ENCODE measurements at places on chromosomes 12 and 14.
A peak's percentile ranks its signal among the peaks of the same experiment; 100 is the strongest.

- no peak for DNase-seq
Observed at GRCh38 chr12:104569346-104570173, 112.8 kb downstream of the CHST11 start.

GRCh38 chr14:58747181-58747580 lies 109.4 kb downstream of the DACT1 start:
- peak; percentile 78 for DNase-seq

DNA sequence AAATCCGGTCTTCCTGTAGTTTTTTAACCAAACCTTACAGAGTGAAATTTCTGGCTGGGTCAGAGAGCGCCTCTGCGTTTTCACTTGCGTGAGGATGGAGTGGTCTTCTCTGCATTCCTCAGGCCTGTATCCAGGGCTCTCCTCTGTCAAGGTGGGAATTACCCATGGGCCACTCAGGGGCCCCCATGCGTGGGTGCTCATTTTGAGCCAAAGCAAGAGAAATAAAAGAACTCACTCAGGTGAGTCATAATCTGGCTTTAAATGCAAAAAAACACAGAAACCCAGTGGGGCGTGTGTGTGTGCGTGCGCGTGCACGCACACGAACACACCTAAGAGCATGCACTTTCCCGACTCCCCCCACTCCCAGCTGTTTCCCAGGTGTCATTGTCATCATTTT lies 104.0 kb upstream of the PWP1 start:
- no peak for DNase-seq

- DNase-seq: no peak
Observed at GRCh38 chr12:72281126-72281525, 9.0 kb downstream of the TRHDE start.

GRCh38 chr14:101056446-101056845 lies 152.9 kb upstream of the RTL1 start:
- DNase-seq: no peak

GRCh38 chr12:71335151-71335962 lies 104.2 kb upstream of the LGR5 start:
- DNase-seq: no peak

DNA sequence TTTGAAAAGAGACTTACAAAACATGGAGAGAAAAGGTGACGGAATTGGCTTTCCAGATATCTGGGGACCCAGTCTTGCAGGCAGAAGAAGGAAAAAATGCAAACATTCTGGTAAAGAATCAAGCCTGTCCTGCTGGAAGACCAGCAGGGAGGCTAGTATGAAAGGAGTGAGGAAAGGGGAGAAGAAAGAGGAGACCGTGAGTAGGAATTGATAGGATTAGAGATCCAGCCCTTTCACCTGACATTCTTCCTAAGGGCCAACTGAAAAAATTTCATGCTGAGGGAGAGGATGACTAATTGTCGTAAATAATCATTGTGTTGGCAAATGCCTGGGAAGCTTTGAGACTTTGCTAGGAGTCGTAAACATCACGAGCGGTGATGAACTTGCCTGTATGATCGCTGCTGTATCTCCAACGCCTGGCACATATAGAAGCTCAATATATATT lies 12.1 kb downstream of the BHLHE41 start:
- DNase-seq: no peak

GRCh38 chr12:103547929-103548328 lies 39.1 kb upstream of the STAB2 start:
- DNase-seq: no peak

- peak; percentile 28 for DNase-seq
Observed at GRCh38 chr14:37036669-37037341, 135.6 kb downstream of the SLC25A21 start.

DNA sequence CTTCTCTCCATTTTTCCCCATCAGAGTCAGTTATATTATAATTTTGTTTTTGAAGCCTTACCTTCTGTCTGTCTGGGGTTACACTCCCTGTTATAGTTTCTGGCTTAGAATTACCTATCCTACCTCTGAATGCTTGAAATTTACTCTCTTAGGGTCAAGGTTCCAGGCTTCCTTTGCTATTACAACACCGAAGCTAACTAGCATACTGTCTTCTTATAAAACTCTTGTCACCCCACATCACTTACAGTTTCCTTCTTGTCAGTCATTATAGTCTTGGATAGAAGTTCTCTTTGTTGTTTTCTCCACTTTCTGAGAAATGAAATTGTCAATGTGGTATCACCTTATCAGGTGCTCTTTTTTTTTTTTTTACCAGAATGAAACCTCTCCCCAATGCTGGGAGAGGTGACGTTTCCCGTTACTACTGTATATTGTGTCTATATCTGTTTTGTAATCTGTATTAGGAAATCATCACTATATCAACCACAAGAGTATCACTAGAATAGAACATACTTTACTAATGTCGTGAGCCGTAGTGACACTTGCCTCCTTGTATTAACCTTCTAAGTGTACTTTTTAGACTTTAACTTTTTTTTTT lies 69.2 kb upstream of the PSMA6 start:
- no peak for DNase-seq

DNA sequence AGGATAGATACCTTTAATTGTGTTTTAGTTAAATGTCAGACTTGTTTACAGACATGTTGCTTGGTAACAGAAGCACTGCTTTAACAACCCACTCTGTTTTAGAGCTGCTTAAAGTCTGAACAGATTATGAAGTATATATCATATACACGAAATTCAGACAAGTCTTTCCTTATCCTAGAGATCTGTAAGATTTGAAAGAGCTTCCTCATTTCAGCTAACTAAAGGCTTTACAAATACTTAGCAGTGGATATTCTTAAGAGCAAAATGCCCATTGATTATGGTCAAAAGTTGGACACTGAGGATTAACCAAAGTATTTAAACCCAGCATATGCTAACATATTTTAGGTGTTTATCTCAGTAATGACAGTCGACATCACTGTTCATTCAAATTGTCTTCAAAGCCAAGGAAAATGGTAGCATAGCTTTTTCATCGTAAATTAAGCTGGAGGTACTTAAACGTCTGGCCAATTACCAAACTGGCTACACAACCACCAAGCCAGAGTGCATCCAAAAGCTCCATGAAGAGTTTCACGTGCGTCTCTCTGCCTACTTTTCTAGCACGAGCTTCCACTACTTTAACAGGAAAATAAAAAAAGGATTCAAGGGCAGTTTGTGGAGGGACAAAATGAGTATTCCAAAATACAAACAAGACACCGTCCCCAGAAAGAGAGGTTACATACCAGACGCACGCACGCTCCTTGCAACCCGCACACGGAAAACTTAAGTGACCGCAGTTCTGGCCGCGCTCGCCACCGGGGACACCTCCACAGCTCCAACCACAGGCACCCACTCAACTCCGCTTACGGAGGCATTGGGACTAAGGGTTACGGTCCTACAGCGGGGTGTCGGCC lies 565 bp downstream of the CEP83 start:
- peak; percentile 19 for DNase-seq

DNA sequence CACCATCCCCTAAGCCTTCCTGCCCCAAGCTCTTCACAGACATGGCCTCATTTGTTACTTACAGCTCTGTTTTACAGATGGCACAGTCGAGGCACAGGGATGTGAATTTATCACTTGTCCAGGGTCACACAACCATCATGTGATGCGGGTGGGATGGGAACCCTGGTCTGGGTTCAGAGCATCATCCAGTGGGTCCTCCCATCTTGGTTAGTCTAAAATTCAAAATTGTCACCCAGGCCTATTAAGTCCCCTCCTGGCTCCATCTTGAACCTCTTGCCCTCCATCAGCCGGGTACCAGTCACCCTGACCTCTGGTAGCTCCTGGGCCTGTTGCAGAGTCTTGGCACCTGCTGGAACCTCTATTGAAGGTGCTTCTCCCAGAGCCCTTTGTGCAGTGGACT lies 52.9 kb downstream of the ACACB start:
- DNase-seq: no peak

DNA sequence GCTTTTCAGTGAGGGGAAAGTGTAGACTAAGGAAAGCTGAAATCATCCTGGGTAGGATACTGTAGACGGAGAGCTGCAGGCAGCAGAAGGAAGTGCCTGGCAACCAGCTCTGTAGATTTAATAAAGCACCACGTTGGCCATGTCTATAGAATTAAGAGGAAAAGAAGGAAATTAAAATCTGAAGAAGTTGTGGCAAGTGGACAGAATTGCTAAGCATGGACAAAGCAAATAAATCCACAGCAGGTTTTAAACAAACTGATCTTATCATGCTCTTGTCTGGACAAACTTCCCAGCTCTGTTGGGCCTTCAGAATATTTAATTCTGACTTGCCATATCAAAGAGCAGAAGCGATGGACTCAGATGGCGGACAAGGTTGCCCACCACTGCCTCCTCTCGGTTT lies 27.2 kb upstream of the EVL start:
- no peak for DNase-seq

GRCh38 chr12:16348435-16349130 lies 1.1 kb downstream of the MGST1 start:
- no peak for DNase-seq

- no peak for DNase-seq
Observed at GRCh38 chr12:71878208-71878607, 38.6 kb downstream of the TBC1D15 start.

GRCh38 chr12:92393504-92393903 lies 247.9 kb upstream of the BTG1 start:
- no peak for DNase-seq

DNA sequence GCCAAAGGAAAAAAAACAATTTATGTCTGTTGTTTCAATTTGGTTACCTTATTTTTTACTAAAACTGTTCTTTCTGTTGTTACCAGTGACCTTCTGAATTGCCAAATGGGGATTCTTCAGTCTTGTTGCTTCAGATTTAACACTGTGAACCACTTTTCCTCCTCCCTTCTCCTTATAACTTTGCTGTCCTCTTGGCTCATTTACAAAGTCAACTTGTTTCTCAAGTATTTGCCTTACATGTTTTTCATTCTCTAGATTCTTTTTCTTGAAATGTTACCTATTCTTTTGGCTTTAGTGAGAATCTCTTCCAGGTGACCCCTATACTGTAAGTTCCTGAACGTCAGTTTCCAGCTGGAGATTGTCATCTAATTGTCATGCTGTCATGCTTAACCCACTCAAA lies 19.4 kb downstream of the FUT8 start:
- DNase-seq: no peak

- peak; percentile 72 for DNase-seq
Observed at GRCh38 chr14:54686219-54686870, 119.4 kb downstream of the SAMD4A start.

DNA sequence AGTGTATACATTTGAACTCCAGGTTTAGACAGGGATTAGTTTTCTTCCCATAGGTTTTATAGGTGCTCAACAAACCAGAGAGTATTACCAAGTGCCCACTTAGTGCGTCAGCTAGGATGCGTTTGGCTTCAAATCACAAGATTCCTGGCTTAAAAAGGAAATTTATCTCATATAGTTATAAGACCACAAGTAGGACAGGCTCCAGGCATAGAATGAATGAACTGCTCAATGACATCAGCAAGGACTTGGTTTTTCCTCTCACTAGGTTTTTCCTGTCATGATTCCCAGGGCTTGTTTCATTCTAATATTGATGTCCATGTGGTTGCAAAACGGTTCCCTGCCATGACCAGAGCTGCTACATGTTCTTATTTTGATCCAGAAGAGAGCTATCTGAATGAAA lies 6.1 kb upstream of the IRAK3 start:
- no peak for DNase-seq

GRCh38 chr12:98513379-98514322 lies 1.7 kb upstream of the TMPO start:
- DNase-seq: no peak

GRCh38 chr14:64732536-64733120 lies 28.4 kb downstream of the PLEKHG3 start:
- no peak for DNase-seq

DNA sequence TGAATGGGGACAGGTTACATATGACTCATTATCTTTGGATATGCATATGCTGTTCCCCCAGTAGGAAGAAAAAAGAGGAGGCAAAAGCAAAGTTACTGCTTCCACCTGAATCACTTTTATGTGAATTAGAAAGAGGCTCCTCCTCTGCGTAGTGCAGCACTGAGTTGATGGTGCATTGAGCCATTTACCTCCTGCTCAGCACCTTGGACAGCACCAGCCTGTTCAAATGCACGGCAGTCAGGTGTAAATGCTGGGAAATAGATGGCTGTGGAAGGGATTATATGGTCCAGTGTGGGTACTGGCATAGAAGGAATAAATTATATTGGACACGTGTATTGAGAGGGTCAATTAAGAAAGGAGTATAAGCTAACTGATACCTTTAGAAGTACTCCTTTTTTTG lies 541.9 kb upstream of the SEL1L start:
- DNase-seq: no peak

DNA sequence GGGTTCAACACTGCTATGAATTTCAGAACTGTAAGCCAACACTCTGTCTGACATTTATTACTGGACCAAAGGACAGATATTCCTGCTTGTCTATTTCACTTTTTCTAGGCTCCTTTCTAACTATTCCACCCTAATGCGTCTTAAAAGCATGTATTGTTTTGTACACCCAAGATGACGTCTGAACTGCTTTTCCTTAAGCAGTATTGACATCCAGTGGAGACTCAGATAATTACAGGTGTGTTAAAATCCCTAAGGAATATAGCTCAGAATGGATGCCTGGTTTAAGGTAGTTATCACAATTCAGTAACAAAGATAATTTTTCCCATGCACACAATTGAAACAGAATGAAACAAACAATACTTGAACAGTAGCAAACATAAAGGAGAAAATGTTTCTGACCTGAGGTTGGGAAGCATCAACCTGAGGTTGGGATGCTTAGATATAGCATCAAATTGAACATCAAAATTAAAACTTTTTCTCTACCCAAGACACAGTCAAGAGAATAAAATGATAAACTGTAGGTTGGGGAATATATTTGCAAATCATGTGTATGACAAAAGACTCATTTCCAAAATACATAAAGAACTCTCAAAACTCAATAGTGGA lies 93.7 kb upstream of the PTPRR start:
- peak; percentile 22 for DNase-seq

DNA sequence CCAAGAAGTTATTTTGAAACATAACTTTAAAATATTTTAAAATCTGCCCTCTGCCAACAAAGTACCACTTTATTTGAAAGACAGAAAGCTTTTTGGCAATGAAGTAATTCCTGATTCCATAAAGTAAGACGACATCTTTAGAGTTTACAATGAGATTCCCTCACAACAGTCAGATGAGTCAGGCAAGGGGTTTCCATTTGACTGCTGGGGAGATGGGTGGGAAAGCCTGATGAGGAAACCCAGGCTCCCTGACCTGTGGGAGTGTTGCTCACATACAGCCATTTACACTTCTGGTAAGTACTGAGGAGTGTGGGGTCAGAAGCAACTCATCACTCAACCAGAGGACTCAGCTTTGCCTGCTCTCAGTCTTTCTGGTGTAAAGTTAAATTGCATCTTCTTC lies 10.2 kb downstream of the KITLG start:
- no peak for DNase-seq

DNA sequence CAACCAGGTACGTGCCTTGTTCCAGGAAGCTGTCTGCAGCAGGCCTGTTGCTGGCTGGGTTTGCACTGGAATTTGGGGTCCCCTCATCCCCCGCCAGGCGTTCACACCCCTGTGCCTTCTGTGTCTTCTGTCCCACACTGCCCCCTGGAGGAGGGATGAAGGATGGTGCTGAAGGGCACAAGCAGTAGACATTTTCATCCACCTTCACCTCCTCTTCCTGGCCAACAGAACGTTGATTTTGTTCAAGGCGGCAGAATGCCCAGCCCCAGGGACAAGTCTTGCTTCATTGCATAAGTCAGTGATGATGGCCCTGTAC lies 122.1 kb downstream of the CALM1 start:
- DNase-seq: no peak

All from astrocyte of the cerebellum (primary cell).